ENCODE measurements at places on chromosomes 7 and 10. TPM values are rescaled to one million over a fixed set of nuclear protein-coding genes. Genes with fewer than 3 reads are reported as not detected.

- peaks cover 6% of the 10 kb centered on the region for H3K36me3 ChIP-seq
- no peak overlapping the region for H3K27ac ChIP-seq
- H3K4me3 ChIP-seq: no peak overlapping the region
- DNase-seq: no peak
- H3K4me1 ChIP-seq: peaks cover 12% of the 10 kb centered on the region
These were observed 5.5 kb upstream of the ZNF316 start for GRCh38 chr7:6631605-6632004.

GRCh38 chr10:47380341-47381102, 3.6 kb downstream of the ZNF488 start:
- H3K4me3 ChIP-seq: no peak overlapping the region
- no peaks in the 10 kb centered on the region for H3K27me3 ChIP-seq
- no peak for DNase-seq
- no peaks in the 10 kb centered on the region for H3K36me3 ChIP-seq
- H3K4me1 ChIP-seq: peaks cover 34% of the 10 kb centered on the region
- H3K27ac ChIP-seq: no peak overlapping the region

DNA sequence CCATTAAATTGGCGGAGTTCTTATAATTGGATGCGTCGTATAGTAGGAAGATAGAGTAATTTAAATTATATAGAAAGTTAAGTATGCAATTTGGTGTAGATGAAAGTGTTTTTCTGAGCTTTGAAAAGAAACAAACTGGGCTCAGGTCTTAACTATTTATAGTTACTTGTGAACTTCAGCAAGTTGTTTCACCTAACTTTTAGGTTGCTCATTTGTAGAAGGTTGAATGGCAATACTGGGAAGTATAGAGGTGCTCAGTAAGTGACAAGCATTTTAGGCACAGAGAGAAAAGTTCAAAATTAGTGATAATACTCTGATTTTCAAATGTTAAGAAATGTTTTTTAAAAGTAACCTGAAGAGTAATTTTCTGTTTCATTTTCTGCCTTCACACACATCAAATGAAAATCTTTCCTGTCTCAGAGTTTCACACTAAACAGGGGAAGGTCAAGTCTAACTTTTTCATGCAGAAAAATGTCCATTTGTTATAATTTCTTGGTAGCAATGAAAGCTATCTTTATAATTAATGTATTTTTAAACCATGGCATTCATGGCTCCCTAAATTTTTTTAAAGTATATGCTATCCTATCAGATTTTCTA, 146.5 kb downstream of the PHF14 start:
- H3K4me1 ChIP-seq: no peaks in the 10 kb centered on the region
- DNase-seq: no peak
- H3K27ac ChIP-seq: no peak overlapping the region

DNA sequence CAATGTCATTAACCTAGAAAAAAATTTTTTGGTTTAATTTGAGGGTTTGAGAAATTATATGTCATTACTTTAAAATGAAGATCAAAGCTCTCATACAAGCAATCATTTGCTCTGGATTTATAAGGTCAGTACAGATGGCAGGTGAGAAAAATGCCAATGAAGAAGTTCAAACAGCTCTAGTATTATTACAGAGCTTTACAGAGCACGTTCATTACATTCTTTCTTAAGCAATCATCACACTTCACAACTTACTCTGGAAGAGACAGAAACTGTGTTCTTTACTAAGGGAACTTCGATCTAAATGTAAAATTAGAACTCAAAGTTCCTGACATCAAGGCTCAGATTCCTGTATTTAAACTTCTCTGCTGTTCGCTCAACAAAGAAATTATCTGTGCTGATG, 153.4 kb downstream of the ATE1 start:
- H3K27ac ChIP-seq: no peak overlapping the region
- no peaks in the 10 kb centered on the region for H3K27me3 ChIP-seq
- DNase-seq: no peak
- H3K4me1 ChIP-seq: no peaks in the 10 kb centered on the region
- H3K4me3 ChIP-seq: no peak overlapping the region
- no peaks in the 10 kb centered on the region for H3K36me3 ChIP-seq

The TBXAS1 gene
- 10.0 TPM for polyA plus RNA-seq

The ANXA8L1 gene
- polyA plus RNA-seq: not detected

The ITIH2 gene
- 28.7 TPM for polyA plus RNA-seq

All from spinal cord (tissue), 10 donors.